ENCODE measurements at places on chromosomes 6 and 20. TPM values are rescaled to one million over a fixed set of nuclear protein-coding genes. Genes with fewer than 3 reads are reported as not detected.

Gene PCNA
- 41.7 TPM for total RNA-seq

Gene RNF217
- total RNA-seq: 26.2 TPM

Gene KIF13A
- 98.9 TPM for total RNA-seq

Gene BCAS1
- total RNA-seq: 0.35 TPM

Gene ARFGEF3
- total RNA-seq: 4.2 TPM

Gene TRIM10
- total RNA-seq: not detected

Gene ASIP
- not detected for total RNA-seq

Gene PLCB1
- total RNA-seq: 75.1 TPM

Gene NMBR
- total RNA-seq: not detected

Gene C4B
- 45.6 TPM for total RNA-seq

Gene RIMS1
- total RNA-seq: 9.3 TPM

Gene SLC22A3
- 24.5 TPM for total RNA-seq

Gene GGTLC1
- not detected for total RNA-seq

Gene PAX1
- not detected for total RNA-seq

Gene HDAC2
- 55.1 TPM for total RNA-seq

Gene TAGAP
- total RNA-seq: 1.1 TPM

Gene MDFI
- 2.3 TPM for total RNA-seq

Gene CLIC5
- total RNA-seq: 4.4 TPM

Gene CYP24A1
- total RNA-seq: 0.69 TPM

Gene ADGB
- total RNA-seq: not detected

Gene RAET1L
- total RNA-seq: 0.62 TPM

Gene TCP11
- total RNA-seq: not detected

Gene DSN1
- total RNA-seq: 5.1 TPM

Gene TFAP2B
- not detected for total RNA-seq

Gene FLRT3
- total RNA-seq: 3.1 TPM

Gene SAMD5
- total RNA-seq: 0.93 TPM

Gene ACSS2
- total RNA-seq: 67.9 TPM

Gene PHACTR3
- not detected for total RNA-seq

Gene TSHZ2
- 9.9 TPM for total RNA-seq

Gene LRFN2
- total RNA-seq: 0.13 TPM

Gene SLC29A1
- total RNA-seq: 148 TPM

Gene MANEA
- total RNA-seq: 12.3 TPM

Gene COL12A1
- total RNA-seq: 560 TPM

Gene NELFCD
- total RNA-seq: 33.1 TPM

Gene CASP8AP2
- total RNA-seq: 22.9 TPM

Gene LY6G6D
- total RNA-seq: not detected

Gene GOPC
- total RNA-seq: 25.8 TPM

Gene AKAP7
- total RNA-seq: 5.9 TPM

Gene BPIFB1
- 128 TPM for total RNA-seq

Gene ABT1
- total RNA-seq: 17.0 TPM

Gene PLAGL2
- total RNA-seq: 5.8 TPM

Gene F13A1
- total RNA-seq: 303 TPM

Gene SLPI
- 65.3 TPM for total RNA-seq

Measured in gastroesophageal sphincter (tissue), 4 donors.